Activated naive CD4-positive, alpha-beta T cell treated with Interleukin-2 at 50 U/mL for 16 hours (primary cell): ENCODE measurements at places on chromosomes 7 and 10.

- DNase-seq: no peak
Observed at GRCh38 chr10:131102676-131103075, 208.8 kb downstream of the TCERG1L start.

- no peak for DNase-seq
Observed at GRCh38 chr7:131895541-131896164, 339.2 kb upstream of the PODXL start.

DNA sequence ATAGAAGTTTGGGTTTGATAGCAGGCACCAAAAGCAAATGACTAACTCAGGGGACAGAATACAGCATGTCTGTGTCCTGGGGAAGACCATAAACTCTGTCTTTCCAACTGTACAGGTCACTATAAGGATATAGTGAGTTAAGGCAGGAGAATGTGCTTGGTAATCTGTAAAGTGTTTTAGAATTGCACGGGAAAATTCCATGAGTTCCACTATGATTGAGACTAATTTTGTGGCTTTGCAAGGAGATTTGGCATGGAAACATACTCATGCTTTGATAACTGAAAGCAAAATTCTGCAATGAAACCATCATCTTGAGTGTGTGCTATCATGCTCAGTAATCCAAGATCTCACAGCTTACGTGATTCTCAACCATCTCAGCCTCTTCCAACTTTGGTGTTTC is 152.6 kb downstream of the PKD1L1 start:
- DNase-seq: no peak

- DNase-seq: no peak
Observed at GRCh38 chr10:25631471-25631870, 302.6 kb upstream of the MYO3A start.

GRCh38 chr7:142883571-142884285 is 1.8 kb downstream of the TRPV6 start:
- DNase-seq: no peak

DNA sequence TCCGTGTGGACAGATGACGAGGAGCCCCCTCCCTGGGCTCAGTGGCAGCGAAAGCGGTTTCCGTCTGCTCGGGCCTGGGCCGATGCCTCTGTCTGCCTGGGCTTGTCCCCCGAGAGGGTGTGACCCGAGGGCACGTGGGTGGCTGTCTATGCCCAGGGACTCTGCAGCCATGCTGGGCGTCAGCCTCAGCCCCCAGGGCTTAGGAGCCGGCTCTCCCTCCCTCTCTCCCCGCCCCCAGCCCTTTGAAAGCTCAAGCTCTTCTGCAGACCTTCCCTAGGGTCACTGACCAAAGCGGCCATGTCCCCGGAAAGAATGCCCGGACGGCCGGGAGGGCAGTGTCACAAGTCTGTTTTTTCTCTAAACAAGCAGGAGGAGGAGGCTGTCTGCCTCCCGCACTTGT is 7.1 kb downstream of the MICALL2 start:
- DNase-seq: no peak
